ENCODE measurements at places on chromosomes 3 and 15.

DNA sequence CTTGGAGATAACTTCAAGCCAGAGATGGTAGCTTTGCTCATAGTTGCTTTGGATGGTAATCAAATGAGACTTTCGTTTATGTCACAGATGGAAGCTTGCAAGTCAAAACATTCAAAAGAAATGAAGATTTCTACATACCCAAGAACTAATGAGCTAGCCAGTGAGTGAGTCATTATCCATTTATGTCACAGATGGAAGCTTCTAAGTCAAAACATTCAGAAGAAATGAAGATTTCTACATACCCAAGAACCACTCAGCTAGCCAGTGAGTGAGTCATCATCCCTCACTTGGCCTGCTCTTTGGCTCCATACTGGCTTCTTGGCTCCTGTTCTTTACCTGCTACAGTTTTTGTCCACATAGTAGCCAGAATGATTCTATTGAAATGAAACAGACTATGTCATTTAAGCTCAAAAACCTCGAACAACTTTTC lies 559.8 kb upstream of the CBLB start:
- DNase-seq = no peak

- DNase-seq = no peak
Observed at GRCh38 chr3:126380011-126380768, 14.5 kb upstream of the CFAP100 start.

- DNase-seq = no peak
Observed at GRCh38 chr3:138594150-138594934, at the start of gene CEP70. TSS of gene CEP70 (minus strand) at chr3:138594260. CDS start at chr3:138572927, 21,333 bp downstream.

DNA sequence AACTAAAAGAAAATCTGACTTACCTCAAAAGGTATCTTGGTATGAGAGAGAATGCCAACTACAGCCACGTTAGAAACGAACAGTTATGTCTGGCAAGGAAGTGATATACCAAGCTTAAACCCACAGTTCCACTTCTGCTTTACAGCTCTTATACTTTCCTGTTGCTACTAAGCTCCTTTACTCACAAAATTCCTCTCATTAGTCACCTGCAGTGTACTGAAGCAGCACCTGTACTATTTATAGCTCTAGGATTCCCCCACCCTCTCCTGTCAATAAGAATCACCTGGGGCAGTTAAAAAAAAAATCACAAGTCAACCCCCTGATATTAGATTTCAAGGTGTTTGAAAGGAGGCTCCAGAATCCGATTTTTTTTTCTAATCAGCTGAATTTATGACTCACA lies 2.9 kb upstream of the TMEM266 start:
- DNase-seq = no peak

- no peak for DNase-seq
Observed at GRCh38 chr3:119457246-119457645, 6.2 kb downstream of the TMEM39A start.

DNA sequence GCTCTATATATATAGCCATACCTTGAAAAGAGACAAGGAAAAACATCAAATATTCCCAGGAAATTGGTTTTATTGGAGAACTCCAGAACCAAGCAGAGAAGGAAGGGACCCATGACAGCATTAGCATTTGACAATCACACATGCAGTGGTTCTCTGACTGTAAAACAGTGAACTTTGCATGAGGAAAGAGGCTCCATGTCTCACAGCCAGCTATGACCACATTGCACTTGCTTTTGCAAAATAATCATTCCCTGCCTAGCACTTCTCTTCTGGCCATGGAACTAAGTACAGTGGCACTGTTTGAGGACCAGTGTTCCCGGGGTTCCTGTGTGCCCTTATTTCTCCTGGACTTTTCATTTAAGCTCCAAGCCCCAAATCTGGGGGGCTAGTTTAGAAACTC lies 85.5 kb downstream of the TGFBR2 start:
- DNase-seq = no peak

GRCh38 chr15:78211189-78211921 lies 23.0 kb downstream of the ACSBG1 start:
- DNase-seq = no peak

- DNase-seq = no peak
Observed at GRCh38 chr3:15953841-15954240, 156.1 kb upstream of the ANKRD28 start.

- DNase-seq = no peak
Observed at GRCh38 chr3:135516143-135516542, 449.4 kb upstream of the PPP2R3A start.

GRCh38 chr3:66378256-66378655 lies 122.6 kb downstream of the LRIG1 start:
- DNase-seq = no peak

DNA sequence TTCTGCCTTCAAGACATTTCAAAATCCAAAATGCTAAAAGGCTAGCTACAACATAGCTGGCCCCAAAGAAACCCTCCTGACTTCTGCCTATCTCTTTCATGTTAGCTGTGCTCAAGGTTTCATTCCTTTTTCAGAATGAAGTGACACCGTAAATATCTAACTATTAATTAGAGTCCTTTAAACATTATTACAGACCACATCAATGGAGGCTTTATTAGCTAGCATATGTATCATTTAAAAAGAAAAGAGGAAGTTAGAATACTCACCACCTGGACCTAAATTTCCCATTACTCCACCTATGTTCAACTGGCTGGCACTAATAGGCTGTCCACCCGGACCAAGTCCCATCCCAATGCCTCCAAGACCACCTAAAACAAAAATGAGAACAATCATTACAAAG lies 24.6 kb downstream of the MYEF2 start:
- no peak for DNase-seq

GRCh38 chr3:25038271-25038670 lies 389.8 kb upstream of the RARB start:
- DNase-seq = no peak

DNA sequence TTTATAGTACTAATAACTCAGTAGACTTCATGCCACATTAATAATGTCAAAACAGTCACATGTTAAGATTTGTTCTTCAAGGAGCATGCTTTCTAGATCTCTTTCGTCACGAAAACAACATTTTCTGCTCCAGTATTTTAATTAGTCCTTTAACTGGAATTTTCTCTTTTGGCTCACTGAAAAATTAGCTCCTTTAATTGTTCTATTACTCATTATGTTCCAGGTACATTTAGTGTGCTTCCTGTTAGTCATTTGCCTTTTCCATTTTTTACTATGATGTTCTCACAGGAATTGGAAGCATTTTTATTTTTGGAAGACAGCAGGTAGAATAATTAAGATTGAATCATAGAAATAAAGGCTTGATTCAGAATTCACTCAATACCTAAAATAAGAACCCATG lies 111.2 kb downstream of the SLC9A9 start:
- DNase-seq = no peak

DNA sequence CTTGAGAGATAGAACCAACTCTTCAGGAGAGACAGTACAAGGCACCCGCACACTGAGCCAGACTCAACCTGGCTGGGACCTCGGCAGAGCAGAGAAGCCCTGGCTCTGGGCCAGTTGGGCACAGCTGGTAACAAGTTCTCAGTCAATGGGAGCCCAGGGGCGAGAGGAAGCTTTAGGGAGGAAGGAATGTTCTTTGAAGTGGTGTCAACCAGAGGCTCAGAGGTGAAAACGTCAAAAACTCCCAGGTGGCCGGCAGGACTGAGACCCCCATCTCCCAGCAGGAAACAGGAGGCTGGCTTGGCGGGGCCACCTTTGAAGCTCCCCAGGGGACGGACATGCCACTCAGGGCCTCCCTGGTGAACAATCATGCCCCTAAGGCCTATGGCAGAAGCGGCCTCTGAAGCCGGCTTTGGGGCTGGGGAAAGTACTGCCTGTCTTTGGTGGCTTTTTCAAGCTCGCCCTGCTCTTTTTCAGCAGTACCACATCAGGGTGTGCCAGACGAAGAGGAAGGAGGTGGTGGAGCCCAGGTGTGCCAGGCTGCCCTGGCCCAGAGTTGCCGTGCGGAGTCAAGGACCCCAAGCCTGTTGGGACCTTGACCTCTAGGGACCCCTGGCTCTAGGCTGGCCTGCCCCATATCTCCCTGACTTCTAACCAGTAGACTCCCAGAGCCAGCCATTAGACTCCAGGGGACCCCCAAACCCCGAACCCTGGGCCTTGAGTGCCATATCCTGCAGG lies 16.7 kb upstream of the TBC1D21 start:
- no peak for DNase-seq

DNA sequence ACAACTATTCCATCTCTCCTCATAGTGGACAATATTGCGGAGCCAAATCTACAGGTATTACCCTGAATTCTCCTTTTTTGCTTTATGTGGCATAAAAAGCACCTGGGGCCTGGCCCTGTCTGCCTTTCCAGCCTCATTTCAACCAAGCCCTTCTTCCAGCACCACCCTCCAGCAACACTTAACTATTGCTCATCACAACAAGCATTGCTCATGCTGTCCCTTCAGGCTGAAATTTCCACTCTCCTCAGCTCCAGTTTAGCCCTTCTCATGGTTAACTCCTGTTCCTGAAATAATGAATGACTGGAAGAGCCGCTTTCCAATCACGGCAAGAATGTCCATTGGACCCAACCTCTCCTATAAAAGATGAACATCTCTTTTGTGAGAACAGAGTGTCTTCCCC lies 107.4 kb downstream of the P2RY1 start:
- no peak for DNase-seq

DNA sequence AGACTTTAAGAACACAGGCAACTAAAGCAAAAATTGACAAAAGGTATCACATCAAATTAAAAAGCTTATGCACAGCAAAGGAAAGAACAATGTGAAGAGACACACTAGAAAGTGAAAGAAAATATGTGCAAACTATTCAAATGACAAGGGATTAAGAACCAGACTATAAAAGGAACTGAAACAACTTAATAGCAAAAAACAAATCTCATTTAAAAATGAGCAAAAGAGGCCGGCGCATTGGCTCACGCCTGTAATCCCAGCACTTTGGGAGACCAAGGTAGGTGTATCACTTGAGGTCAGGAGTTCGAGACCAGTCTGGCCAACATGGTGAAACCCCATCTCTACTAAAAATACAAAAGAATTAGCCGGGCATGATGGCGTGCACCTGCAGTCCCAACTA lies 14.4 kb downstream of the NGLY1 start:
- no peak for DNase-seq

DNA sequence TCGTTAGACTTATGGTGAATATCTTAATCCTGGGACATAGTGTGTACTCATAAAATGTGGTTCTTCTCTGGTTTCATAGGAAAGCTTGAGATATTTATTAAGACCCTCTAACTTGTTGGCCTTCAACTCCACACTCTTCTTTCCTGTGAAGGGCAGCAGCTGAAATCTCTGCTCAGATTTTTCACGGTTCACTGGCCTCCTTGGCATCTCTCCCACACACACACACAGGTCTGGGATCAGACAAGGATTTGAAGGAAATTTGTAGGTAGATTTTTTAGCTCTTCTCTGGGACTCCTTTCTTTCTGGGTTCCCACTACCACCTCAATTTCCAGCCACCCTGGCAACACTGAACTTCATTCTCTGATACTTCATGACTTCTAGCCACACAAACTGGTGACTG lies 70.2 kb downstream of the MYRIP start:
- no peak for DNase-seq

- no peak for DNase-seq
Observed at GRCh38 chr3:65636326-65636725, 402.4 kb downstream of the MAGI1 start.

DNA sequence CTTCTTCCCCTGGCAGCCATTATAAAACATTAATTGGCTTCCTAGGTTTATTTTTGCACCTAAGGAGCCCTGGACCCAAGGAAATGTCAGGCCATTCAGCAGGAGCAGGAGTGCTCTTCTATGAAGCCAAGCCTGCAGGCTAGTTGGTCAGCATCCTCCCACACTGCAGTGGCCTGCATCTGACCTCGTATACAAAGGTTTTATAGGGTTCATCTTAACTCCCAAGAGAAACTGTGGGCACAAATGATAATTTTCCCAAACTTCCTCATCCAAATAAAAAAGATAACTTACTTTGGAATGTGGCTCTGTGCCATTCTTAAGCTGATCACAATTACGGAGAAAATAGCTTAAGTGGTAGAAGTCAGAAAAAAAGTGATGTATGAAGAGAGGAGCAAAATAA lies 19.4 kb downstream of the PLSCR1 start:
- DNase-seq = no peak

DNA sequence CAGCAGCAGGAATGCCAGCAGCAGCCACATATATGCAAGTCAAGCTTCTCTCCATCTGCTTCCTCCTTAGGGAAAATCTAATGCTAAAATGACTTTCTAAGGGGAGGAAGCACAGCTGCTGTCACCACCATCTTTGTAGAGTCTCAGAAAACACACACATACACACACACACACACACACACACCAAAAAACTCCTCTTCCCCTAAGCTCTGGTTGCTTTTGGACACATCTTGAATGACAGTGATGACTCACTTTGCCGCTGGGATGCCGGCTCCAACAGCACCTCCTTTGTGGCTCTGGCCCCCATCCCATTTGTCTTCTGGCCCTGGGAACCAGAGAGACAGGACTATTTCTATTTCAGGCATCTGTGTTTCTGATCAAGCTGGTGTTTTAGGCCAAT lies 124.8 kb upstream of the GOLIM4 start:
- no peak for DNase-seq

DNA sequence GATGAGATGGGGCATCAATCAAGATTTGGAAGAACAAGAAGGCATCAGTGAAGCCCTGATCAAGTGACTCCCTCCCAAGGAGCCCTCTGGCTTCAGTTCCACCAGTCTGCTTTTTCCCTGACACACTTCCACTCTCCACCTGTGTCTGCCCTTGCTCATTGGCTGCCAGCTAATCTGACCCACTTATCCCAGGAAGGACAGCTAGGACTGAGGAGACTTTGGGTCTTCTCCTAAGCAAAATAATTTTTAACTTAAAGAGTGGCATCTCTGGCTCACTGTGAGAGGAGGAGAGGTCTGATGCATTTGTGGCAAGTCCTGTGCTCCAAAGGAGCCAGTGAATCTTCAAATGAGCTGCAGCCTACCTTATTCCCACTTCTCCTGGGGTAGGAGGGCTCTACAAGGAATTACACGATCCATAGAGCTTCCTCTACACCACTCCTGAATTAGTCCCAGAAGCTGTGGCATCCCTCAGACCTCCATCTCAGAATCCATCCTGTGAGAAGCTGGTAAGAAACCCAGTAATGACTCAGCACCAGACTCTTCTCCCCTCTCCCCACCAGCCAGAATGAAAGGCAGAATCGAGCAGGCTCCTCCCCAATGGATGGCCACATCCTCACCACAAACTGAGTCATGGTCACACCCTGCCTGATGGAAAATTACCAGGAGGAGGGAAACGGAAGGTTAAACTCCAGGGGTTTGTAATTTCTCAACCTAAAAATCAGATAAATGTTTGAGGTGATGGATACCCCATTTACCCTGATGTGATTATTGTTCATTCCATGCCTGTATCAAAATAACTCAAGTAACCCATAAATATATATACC lies 6.3 kb upstream of the PKM start:
- DNase-seq = no peak

GRCh38 chr15:42826251-42826890 lies 89.4 kb upstream of the CDAN1 start:
- DNase-seq = no peak

- DNase-seq = no peak
Observed at GRCh38 chr15:40398413-40398873, 7.2 kb upstream of the IVD start.
